ENCODE measurements at places on chromosomes 3 and 15. TPM values are rescaled to one million over a fixed set of nuclear protein-coding genes. Genes with fewer than 3 reads are reported as not detected.

CLDN11 gene
- total RNA-seq: 50.3 TPM

DNA sequence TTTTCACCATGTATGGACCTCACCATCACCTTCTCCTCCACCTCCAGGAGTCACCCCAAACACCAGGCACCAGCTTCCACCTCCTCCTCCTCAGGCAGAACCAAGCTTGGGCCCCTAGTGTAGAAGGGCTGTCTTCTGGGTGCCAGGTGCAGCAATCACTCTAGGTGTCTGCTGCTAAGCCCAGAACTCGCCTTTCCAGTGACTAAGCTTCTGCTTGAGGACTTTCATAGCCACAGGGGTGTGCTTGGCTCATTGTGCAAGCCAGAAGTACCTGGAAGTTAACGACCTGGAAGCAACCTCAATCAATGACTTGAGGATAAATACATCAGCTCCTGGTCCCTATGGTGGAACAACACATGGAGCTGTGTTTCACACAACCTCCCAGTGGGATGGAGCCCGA lies 49.8 kb upstream of the PXYLP1 start:
- DNase-seq: no peak

DNA sequence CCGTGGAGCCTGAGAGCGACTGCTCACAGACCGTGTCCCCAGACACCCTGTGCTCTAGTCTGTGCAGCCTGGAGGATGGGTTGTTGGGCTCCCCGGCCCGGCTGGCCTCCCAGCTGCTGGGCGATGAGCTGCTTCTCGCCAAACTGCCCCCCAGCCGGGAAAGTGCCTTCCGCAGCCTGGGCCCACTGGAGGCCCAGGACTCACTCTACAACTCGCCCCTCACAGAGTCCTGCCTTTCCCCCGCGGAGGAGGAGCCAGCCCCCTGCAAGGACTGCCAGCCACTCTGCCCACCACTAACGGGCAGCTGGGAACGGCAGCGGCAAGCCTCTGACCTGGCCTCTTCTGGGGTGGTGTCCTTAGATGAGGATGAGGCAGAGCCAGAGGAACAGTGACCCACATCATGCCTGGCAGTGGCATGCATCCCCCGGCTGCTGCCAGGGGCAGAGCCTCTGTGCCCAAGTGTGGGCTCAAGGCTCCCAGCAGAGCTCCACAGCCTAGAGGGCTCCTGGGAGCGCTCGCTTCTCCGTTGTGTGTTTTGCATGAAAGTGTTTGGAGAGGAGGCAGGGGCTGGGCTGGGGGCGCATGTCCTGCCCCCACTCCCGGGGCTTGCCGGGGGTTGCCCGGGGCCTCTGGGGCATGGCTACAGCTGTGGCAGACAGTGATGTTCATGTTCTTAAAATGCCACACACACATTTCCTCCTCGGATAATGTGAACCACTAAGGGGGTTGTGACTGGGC lies 7.3 kb downstream of the FAM131A start:
- peak; percentile 75 for DNase-seq

GRCh38 chr3:139204728-139205127 lies 139.1 kb upstream of the MRPS22 start:
- peak; percentile 34 for DNase-seq

CCDC13 gene
- total RNA-seq: 0.72 TPM

GRCh38 chr3:115691964-115692363 lies 68.7 kb downstream of the GAP43 start:
- DNase-seq: peak; percentile 69

GRCh38 chr3:103195216-103195615 lies 760.4 kb downstream of the ZPLD1 start:
- DNase-seq: no peak

- peak; percentile 14 for DNase-seq
Observed at GRCh38 chr3:197949191-197949777, 706 bp upstream of the RPL35A start.

DNA sequence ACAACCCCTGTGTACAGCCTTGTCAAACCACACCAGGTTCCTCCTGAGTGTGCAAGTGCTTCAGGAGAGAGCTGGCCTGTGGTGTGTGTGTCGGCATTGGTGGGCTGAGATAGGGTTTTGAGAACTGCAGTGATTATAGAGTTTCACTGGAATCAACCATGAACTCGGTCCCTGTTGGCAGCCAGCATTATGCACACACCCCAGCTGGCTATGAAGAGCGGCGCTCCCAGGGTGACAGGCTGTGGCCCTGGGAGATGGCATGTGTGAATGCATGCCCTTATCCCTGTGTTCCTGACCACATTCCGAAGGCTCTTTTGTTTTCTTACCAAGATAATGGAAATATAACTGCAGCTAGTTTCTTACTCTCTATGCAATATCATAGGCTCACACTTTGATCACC lies 101.8 kb downstream of the SNRK start:
- no peak for DNase-seq

GRCh38 chr3:27713078-27713423 lies 9.1 kb downstream of the EOMES start:
- peak; percentile 83 for DNase-seq

DNA sequence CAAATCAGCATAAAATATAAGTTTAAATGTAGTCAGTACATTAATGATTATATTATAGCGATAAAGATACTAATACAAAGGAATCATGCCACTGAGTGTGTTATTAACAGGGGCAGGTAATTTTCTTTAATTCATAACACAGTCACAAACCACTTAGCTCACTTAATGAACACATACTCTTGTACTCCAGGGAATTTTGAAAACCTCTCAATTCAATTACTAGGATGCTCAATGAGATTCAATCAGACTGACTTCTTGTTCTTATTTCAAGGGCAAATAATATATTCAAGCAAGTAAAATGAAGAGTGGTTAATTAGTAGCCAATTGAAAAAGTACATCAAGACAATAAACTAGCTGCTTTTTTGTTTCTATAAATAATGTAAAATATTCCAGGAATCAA lies 5.8 kb upstream of the SUCNR1 start:
- DNase-seq: no peak

GP5 gene
- total RNA-seq: 0.36 TPM

DNA sequence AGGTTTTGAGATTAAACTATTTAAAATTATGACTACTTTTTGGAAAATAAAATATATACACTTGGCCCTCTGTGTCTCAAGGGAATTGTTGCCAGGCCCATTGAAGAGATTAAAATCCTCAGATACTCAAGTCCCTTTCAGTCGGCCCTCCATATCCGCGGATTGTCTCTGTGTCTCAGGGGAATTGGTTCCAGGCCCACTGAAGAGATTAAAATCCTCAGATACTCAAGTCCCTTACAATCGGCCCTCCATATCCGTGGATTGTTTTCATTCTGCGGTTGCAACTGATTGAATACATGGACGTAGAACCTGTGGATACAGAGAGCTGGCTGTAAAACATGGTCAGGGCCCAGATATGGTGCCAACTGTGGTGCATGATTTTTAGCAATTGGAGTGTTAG lies 15.7 kb upstream of the LRCH3 start:
- peak; percentile 39 for DNase-seq

DNA sequence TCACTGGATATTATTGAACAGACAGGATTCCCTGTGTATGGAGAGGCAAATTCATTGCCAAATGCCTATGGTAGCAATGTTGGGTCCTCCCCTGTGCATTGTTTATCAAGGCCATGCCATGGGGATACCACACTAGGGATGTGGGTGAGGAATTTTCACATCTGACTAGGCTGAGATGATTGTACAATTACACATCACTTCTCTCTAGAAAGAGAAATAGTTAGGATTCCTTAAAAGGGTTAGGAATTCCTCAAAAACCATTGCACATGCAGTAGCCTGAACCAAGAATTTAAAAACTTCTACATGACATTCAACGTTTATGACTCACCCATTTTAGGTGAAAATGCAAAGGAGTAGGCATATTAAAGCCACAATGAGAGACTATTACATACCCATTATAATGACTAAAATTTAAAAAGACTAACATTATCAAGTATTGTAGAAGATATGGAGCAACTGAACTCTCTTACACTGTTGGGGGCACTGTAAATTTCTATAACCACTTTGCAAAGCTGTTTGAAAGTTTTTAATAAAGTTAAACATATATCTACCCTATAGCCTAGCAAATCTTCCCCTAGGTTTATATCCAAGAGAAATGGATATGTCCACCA lies 175.9 kb downstream of the THRB start:
- DNase-seq: no peak

GRCh38 chr3:197042539-197042938 lies 12.9 kb upstream of the MELTF start:
- DNase-seq: no peak

DNA sequence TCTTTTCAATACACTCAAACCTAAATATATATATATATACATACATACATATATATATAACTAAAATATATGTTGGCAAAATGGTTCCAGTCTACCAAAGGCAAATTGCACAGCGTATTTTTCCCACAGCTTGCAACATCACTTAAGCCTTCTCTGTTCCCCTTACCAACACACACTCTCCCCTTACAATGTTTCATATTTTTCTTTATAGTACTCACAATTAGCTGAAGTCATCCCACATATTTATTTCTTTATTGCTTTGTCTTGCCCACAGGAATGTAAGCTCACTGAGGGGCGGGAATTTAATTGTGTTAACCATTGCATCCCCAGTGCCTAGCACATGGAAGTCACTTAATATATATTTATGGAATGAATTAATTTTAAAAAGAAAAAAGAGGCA lies 288.3 kb downstream of the ULK4 start:
- DNase-seq: no peak

MASP1 gene
- 1.2 TPM for total RNA-seq

DNA sequence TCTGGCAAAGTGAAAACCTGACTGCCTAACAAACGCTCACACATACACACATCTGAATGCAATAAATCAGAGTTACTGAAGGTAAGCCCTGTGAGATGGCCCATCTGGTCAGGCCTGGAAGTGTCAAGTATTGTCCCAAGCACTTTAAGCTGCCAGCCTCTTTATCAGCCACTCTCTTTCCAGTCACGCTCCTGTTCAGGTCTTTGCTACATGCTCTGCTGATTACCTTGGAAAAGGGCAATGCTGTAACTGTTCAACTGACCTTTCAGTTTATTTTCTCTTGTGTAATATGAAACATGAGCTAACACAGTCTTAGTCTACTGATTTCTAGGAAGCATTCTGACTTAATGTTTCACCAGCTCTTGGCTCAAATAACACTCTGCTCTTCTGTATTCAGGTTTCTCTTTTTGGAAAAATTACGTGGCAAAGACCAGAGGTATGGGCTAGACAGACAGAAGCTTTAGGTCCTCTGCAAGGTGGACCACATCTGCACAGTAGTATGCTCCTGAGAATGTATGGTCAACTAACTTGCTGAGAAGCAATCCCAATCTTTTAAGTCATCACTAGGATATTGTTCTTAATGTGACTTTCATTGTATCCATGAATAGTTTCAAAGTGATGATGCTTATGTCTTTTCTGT lies 44.5 kb downstream of the GBE1 start:
- DNase-seq: no peak

- DNase-seq: no peak
Observed at GRCh38 chr3:58117561-58118181, 93.1 kb downstream of the DNASE1L3 start.

GPR176 gene
- 173 TPM for total RNA-seq

DNA sequence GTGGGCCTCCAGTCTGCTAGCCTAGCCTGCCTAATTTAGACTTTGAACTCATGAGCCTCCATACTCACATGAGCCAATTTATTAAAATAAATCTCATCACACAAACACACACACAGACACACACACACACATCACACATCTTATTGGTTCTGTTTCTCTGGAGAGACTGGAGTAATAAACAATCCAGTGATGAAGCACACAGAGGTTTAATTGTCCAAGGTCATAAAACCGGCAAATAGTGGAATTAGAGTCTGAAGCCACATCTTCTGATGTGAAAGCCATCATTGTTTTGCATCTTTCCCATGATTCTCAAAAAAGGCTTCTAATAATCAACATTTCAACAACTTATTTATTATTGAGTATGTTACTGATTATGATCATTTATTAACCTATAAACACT lies 249.4 kb upstream of the KCNH8 start:
- no peak for DNase-seq

- DNase-seq: no peak
Observed at GRCh38 chr3:7798276-7798675, 703.3 kb upstream of the LMCD1 start.

ATP11B gene
- 71.3 TPM for total RNA-seq

- DNase-seq: no peak
Observed at GRCh38 chr3:96361241-96361640, 453.2 kb upstream of the EPHA6 start.

ZNF710 gene
- 10.9 TPM for total RNA-seq

DNA sequence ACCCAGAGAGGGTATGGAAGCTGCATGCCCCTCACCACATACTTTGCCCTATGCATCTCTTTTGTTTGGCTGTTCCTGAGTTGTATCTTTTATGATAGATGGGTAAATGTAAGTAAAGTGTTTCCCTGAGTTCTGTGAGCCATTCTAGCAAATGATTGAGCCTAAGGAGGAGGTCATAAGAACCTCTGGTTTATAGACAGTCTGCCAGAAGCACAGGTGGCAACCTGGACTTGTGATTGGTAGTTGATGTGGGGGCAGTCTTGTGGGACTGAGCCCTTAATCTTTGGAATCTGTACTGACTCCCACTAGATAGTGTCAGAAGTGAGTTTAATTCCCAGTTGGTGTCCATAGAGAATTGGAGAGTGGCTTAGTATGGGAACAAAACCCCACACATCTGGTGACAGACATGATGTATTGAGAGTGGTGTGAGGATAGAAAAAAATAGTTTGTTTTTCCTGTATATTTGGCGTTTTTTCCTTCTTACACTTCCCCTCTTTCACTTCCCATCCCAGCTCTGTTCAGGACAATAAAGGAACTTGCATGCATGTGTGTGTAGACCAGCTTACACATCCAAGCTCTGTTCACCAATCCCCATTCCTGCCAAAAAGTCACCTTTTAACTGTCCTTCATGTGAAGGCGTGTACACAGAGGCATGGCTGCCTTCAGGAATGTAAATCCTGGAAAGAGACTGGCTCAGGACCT lies 38.1 kb upstream of the SPPL2A start:
- DNase-seq: no peak

GRCh38 chr3:117610156-117610555 lies 900.6 kb downstream of the TUSC7 start:
- no peak for DNase-seq

GOLGA6L4 gene
- total RNA-seq: 1.8 TPM

OR5H6 gene
- not detected for total RNA-seq

DNA sequence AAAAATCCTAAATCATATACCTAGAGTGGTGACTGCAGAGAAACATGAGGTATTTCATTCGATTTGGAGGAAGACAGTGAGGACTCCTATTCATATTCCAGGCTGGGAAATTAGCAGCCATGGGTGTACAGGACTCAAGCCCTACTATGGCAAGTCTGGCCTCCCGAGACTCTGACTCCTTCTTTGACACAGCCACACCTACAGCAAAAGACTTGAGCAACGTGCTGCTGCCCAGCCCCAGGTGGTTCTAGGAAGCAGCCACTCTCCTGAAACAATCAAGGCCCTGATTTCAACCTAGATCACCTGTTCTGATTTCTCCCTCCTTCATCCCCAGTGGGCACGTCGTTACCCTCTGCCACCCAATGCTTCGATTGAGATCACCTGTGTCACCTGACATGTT lies 84.0 kb upstream of the ATP11B start:
- DNase-seq: no peak

- no peak for DNase-seq
Observed at GRCh38 chr3:134132961-134133360, 103.2 kb upstream of the SLCO2A1 start.

- no peak for DNase-seq
Observed at GRCh38 chr15:56042031-56042430, 48.6 kb upstream of the NEDD4 start.

Measured in osteoblast (primary cell).